ENCODE measurements at places on chromosomes 16 and 17. TPM values are rescaled to one million over a fixed set of nuclear protein-coding genes. Genes with fewer than 3 reads are reported as not detected.

DNA sequence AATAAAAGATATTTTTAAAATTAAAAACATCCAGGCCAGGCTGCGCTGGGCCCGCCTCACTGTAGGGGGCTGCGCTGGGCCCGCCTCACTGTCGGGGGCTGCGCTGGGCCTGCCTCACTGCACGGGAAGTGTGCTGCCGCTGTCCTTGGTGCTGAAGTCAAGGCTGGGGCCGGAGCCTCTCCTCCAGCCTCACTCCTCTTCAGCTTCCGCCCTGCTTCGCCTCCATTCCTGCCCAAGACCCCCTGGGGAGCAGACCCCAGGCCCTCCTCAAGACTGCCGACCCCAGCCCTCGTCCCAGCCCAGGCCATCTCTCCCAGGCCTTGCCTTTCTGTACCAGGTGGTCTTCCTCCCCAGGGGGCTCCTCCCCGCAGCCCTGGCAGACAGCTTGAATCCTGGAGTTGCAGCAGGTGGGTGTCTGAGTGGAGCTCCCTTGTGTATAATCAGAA lies 26.2 kb downstream of the ENDOV start:
- H3K36me3 ChIP-seq: no peaks in the 10 kb centered on the region
- no peaks in the 10 kb centered on the region for H3K4me1 ChIP-seq
- no peak overlapping the region for H3K27ac ChIP-seq
- no peak overlapping the region for H3K4me3 ChIP-seq
- no peak for DNase-seq

GRCh38 chr16:57600048-57600835 lies 28.2 kb upstream of the ADGRG1 start:
- no peaks in the 10 kb centered on the region for H3K4me1 ChIP-seq
- DNase-seq: no peak
- H3K27me3 ChIP-seq: peaks cover 2% of the 10 kb centered on the region

- H3K36me3 ChIP-seq: no peaks in the 10 kb centered on the region
- no peaks in the 10 kb centered on the region for H3K4me1 ChIP-seq
- H3K27me3 ChIP-seq: no peaks in the 10 kb centered on the region
- no peak for DNase-seq
- no peak overlapping the region for H3K27ac ChIP-seq
- no peak overlapping the region for H3K4me3 ChIP-seq
Measured at GRCh38 chr17:14341866-14342265, 41.0 kb downstream of the HS3ST3B1 start.

DNA sequence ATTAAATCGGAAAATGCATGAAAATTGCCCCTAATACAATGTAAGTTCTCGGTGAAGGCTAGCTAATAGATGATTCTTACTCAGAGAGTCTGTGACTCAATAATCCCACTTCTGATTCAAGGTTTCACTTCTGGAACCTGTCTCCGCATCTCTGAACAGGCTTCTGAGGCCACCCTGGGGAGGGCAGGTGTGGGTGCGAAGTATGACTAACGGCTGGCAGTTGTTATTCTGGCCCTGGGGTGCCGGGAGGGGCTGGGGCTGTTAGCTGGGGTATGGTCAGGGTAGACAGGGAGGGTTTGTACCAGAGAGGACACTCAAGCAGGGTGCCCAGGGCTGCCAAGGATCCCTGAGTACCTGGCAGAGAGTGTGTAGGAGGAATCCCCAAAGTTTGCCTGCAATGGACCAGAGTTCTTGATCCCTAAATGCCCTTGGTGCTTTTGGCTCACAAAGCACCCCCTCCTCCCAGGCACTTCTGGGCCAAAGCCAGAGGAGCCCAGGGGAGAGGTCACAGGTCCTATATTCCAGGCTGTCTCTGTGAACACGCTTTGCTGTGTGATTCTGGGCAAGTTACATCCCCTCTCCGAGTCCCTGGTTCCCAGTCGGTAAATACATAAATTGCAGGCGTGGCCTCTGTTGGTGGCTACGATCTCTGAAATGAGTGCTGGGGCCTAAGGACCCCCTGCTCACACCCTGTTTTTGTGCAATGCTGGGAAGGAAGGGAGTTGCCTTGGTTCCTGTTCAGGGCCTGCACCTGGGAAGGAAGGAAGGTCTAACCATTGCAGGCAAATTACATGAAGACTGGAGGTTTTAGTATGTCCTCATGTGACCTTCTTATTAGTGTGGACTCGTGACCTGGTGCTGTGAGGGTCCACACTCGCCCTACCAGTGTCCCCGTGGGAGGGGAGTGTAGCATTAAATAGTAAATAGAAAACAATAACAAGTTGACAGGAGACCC lies 49.9 kb upstream of the CPNE2 start:
- no peaks in the 10 kb centered on the region for H3K27me3 ChIP-seq
- no peaks in the 10 kb centered on the region for H3K36me3 ChIP-seq
- no peak for DNase-seq
- no peak overlapping the region for H3K27ac ChIP-seq
- peaks cover 8% of the 10 kb centered on the region for H3K4me1 ChIP-seq

DNA sequence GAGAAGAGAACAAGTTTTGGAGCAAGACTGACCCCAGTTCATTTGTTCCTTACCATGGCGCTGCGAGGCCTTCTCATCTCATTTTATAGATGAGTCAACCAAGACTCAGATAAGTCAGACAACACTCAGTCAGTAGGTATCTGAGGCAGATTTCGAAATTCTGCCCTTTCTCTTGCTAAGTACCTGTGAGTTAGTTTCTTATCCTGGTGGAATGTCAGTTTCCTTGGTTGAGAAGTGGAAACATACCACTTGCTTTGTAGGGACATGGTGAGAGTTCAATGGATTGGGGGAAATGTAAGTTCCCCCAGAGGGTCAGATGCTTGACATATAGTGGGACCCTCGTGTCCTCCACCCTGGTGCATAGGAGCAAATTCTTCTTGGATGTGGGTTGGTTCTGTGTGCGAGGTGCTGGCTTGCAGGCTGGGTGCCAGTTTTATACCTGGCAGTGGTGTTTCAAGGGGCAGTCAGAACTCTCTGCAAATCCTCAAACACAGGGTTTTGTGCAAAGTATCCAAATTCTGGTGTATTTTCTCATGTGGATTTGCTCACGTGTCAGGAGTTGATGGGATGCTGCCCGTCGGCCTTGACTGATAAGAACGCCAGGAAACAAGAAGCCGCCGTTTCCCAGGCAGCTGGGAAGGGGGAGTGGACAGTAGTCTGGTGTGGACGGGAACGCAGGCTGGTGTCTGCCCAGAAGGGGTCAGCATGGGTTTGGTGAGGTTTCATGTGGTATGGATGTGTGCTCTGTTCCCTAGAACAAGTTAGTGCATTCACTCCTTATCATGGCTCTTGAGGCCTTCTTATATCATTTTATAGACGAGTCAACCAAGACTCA lies 61.1 kb upstream of the CIBAR2 start:
- H3K4me1 ChIP-seq: peaks cover 71% of the 10 kb centered on the region
- H3K27ac ChIP-seq: peak overlapping the region; percentile 74
- H3K36me3 ChIP-seq: no peaks in the 10 kb centered on the region
- no peaks in the 10 kb centered on the region for H3K27me3 ChIP-seq
- peak overlapping the region; percentile 58 for H3K4me3 ChIP-seq
- DNase-seq: no peak

DNA sequence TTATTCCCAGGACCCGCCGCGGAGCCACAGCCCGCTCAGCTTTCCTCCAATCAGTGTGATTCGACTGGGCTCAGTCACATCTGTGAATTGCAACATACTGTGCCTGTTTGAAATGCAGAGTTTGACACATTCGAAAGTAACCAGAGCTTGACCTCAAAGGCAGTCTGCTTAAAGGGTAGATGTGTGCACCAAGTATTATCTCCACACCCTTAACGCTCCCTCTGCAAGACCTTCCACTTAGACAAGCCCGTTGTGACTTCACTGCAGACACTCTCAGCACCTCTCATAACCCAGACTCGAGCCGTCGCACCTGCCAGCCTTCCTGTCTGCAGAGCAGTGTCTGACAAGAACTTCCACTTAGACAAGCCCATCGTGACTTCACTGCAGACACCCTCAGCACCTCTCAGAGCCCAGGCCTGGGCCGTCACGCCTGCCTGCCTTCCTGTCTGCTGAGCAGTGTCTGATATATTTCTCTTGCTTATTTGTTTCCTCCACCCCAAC lies 3.7 kb downstream of the KLHDC4 start:
- H3K27ac ChIP-seq: no peak overlapping the region
- no peaks in the 10 kb centered on the region for H3K27me3 ChIP-seq
- H3K36me3 ChIP-seq: peaks cover 39% of the 10 kb centered on the region

- no peaks in the 10 kb centered on the region for H3K36me3 ChIP-seq
- no peaks in the 10 kb centered on the region for H3K4me1 ChIP-seq
- H3K4me3 ChIP-seq: no peak overlapping the region
Measured at GRCh38 chr17:7811251-7811650, 22.8 kb upstream of the KDM6B start.

GRCh38 chr17:81967533-81968395 lies 6.8 kb upstream of the NOTUM start:
- H3K4me1 ChIP-seq: peaks cover 7% of the 10 kb centered on the region
- peak; percentile 78 for DNase-seq
- no peaks in the 10 kb centered on the region for H3K36me3 ChIP-seq
- H3K4me3 ChIP-seq: peak overlapping the region; percentile 51
- H3K27ac ChIP-seq: peak overlapping the region; percentile 59
- no peaks in the 10 kb centered on the region for H3K27me3 ChIP-seq

GRCh38 chr17:31580316-31580705 lies 188.8 kb downstream of the RAB11FIP4 start:
- H3K4me1 ChIP-seq: peaks cover 22% of the 10 kb centered on the region
- DNase-seq: no peak
- no peak overlapping the region for H3K4me3 ChIP-seq
- H3K27me3 ChIP-seq: no peaks in the 10 kb centered on the region

GRCh38 chr16:83899978-83900377 lies 1.1 kb downstream of the MLYCD start:
- H3K27ac ChIP-seq: peak overlapping the region; percentile 91
- DNase-seq: no peak

- no peaks in the 10 kb centered on the region for H3K4me1 ChIP-seq
- no peaks in the 10 kb centered on the region for H3K36me3 ChIP-seq
- H3K27ac ChIP-seq: no peak overlapping the region
- H3K27me3 ChIP-seq: peaks cover 11% of the 10 kb centered on the region
- DNase-seq: no peak
- H3K4me3 ChIP-seq: no peak overlapping the region
Measured at GRCh38 chr17:74599448-74599939, 7.4 kb upstream of the CD300LD start.

- no peak for DNase-seq
- peak overlapping the region; percentile 86 for H3K27ac ChIP-seq
- H3K4me1 ChIP-seq: peaks cover 19% of the 10 kb centered on the region
- no peaks in the 10 kb centered on the region for H3K27me3 ChIP-seq
Measured at GRCh38 chr17:5437721-5438317, 1.1 kb downstream of the C1QBP start.

DNA sequence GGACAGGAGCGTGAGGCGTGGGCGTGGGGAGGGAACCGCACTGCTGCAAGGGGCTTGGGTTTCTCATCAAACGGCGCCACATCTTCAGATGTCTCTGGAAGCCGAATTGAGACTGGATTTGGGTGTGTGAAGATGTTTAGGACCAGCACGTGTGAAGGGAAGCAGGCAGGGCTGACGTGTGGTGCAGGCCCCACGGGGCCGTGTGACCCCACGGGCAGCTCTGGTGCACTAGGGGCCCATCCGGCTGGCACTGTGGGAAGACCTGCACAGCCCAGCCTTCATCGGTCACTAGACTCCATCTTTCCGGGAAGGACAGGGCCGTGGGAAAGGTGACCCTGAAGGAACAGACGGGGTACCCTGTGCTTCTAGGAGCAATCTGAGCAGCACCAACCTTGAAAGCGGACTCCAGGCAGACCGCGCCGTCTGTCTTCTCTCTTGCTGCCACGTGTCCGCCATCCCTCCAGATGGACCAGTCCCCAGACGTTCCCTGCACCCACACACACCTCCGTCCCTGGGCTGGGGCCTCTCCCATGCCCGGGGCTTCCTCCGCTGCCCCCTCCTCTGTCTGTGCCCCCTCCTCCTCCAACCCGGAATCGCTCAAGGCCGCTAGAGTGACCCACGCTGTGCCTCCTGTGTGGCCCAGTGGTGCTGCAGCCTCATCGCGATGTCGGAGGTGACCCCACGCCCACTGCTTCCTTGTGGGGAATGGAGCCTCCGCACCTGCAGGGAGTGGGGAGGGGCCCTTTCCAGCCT lies 23.4 kb upstream of the CBFA2T3 start:
- H3K4me1 ChIP-seq: no peaks in the 10 kb centered on the region
- no peak overlapping the region for H3K4me3 ChIP-seq
- DNase-seq: no peak

DNA sequence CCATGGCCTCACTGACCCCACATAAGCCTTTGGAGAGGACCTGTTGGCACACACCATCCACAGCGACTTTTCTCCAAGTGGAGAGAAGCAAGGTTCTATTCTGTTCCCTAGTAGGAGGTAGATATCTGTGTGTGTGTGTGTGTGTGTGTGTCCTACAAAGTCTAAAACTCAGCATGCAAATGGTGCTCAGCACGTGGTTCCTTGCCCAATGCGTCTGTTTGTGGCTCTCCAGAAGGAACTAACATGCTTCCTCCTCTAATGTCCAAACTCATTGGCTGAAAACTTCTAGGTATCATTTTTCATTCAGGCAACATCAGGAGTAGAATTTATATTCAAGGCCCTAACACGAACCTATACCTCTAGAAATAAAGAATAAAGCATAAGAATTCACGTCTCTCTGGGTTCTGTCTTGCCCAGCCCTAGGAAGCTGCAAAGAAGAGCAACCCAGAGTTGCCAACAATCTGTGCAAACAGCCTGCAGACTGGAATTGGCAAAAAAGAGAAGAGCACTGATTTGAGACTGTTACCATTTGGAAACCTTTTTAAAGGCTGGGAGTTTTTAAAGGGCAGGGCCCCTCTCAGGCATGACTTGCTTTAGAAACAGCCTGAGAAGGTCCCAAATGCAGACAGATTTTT lies 25.5 kb downstream of the MAP3K14 start:
- peaks cover 89% of the 10 kb centered on the region for H3K4me1 ChIP-seq
- peak overlapping the region; percentile 88 for H3K27ac ChIP-seq
- peak; percentile 86 for DNase-seq
- peaks cover 8% of the 10 kb centered on the region for H3K36me3 ChIP-seq
- no peaks in the 10 kb centered on the region for H3K27me3 ChIP-seq

DNA sequence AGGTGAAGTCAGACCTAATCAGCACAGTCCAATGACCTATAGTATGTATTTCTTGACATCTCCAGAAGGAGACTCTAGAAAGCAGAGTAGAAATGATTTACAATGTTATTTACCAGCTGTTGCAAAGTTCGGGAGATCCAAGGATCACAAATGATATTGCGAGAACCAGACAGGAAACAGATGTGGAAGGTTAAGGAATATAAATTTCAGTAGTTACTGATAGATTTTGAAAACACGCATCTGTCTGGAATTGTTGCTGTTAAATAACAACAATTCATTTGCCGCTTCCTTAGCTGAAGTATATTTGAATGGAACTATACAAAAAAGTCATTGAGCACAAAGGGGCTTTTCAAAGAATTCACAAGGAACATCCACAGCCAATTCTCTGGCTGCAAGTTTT lies 72.0 kb downstream of the STXBP4 start:
- H3K4me3 ChIP-seq: no peak overlapping the region
- no peaks in the 10 kb centered on the region for H3K4me1 ChIP-seq
- no peaks in the 10 kb centered on the region for H3K27me3 ChIP-seq
- no peak for DNase-seq
- H3K36me3 ChIP-seq: no peaks in the 10 kb centered on the region
- no peak overlapping the region for H3K27ac ChIP-seq

ADCY9 gene
- 207 TPM for total RNA-seq

ADORA2B gene
- not detected for total RNA-seq

TBC1D3G gene
- not detected for total RNA-seq

RHBDL3 gene
- total RNA-seq: not detected

LGALS9B gene
- total RNA-seq: not detected

SCGB1C2 gene
- not detected for total RNA-seq

TRAP1 gene
- 110 TPM for total RNA-seq

FBXL19 gene
- total RNA-seq: 7.9 TPM

ZG16 gene
- total RNA-seq: 1.7 TPM
